ENCODE measurements at places on chromosomes 2 and 18.

- DNase-seq = no peak
Measured at GRCh38 chr2:3283206-3283605, 94.4 kb downstream of the EIPR1 start.

GRCh38 chr2:215138479-215138878, at the start of gene ABCA12:
TSS of gene ABCA12 (minus strand) at chr2:215138626. CDS start at chr2:215138208, 418 bp downstream.
- DNase-seq = peak; percentile 40

- no peak for DNase-seq
Measured at GRCh38 chr2:108594982-108595464, 60.8 kb downstream of the LIMS1 start.

DNA sequence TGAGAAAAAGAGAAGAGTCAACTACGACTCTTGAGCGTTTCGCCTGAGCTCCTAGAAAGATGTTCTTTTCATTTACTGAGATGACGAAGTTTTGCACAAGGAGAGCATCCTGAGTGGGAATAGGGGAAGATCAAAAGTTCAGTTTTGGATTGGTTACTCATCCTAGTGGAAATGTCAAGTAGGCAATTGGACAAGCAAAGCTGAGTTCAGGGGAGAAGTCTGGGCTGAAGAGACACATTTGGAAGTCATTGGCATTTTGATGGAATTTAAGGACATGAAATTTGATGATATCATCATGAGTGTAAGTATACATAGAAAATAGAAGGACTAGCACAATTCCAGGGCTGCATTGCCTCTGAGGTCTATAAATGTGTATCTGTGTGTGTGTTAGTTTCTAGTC, 416.6 kb downstream of the RAD51AP2 start:
- DNase-seq = no peak

DNA sequence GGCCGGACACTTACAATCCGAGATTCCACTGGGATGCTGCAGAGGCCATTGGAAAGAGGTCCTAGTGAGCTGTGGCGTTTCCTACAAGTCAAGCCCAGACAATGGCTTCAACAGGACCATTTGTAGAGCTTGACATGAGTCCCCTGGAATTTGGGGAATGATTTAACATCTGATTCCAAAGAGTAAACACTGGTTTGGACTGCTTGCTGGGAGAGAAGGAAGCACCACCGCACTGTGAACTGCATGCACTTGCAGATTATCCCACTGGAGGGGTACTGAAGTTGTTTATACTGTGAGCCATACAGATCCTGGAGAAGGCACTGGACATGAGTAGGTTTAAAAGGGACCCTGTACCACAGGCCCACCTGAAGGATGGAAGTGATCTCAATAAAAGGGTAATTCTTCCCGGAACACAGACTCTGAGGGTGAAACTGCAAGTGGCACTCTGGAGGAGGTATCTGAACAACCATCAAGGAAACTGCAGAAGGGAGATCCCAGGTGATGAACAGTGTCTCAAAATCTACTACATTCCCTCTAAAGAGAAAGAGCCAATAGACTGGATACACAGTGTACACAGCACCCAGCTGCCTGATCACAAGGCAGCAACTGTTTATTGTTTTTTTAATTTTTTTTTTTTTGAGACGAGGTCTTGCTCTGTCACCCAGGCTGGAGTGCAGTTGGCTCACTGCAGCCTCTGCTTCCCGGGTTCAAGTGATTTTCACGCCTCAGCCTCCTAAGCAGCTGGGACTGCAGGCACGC, 4.3 kb upstream of the RAB6C start:
- no peak for DNase-seq

- DNase-seq = peak; percentile 23
Measured at GRCh38 chr2:70673041-70673647, 94.9 kb downstream of the ADD2 start.

GRCh38 chr2:48428449-48428848, 101.5 kb upstream of the STON1 start:
- DNase-seq = no peak

DNA sequence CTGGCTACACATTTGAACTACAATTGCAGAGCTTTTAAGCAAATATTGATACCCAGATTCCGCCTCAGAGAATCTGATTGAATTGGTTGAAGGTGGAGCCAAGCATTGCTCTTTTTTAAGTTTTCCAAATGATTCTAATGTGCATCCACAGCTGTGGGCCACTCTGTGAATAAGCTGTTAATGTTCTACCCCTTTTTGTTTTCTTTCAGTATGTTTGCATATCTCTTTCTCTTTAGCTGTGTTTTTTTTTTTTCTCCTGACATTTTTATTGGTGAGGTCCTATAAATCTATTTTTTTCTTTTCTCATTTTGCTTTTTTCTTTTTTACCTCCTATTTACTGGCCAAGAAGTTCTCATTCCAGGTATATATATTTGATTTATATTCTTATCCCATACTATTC, 6.5 kb downstream of the SCN3A start:
- DNase-seq = no peak

DNA sequence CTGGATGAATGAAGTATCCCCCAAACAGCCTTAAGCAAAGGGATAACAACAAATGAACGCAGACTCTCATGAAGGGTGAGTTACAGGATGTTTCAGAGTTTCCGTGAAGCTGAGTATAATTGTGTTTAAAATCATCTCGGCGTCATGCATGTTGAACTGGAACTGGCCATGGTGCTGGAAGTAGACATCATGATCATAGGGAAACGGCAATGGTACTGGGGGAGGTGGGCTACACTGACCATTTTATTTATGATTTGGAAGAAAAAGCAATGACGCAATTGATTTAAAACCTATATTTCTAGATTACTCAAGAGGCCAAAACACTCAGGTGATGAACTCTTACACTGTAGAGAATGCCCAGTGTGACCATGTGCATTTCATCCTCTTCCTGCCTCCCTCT, 387.9 kb upstream of the MYT1L start:
- no peak for DNase-seq

- no peak for DNase-seq
Measured at GRCh38 chr2:54429811-54430551, 26.1 kb upstream of the SPTBN1 start.

- no peak for DNase-seq
Measured at GRCh38 chr2:41079011-41079410, 627.1 kb upstream of the SLC8A1 start.

- DNase-seq = no peak
Measured at GRCh38 chr2:62440281-62440946, 65.6 kb downstream of the TMEM17 start.

- DNase-seq = no peak
Measured at GRCh38 chr2:15830937-15831549, 109.3 kb upstream of the MYCN start.

DNA sequence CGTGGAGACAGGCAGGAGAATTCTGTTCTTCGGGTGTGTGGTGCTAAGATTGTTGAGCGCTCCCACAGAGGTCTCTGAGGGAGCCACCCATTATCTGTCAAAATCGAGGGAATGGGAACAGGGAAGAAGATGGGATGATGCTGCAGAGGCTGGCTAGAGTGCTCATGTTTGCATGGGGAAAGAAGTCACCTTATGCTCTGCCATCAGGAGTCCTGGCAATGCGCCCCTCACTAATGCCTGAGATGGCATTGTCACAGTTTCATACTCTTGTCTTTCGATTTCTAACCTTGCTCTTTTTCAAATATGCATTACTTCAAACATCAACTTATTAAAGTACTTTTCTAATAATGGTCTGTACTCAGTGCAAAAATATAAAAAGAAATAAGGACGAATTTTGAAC, 463.3 kb upstream of the CELF4 start:
- no peak for DNase-seq

DNA sequence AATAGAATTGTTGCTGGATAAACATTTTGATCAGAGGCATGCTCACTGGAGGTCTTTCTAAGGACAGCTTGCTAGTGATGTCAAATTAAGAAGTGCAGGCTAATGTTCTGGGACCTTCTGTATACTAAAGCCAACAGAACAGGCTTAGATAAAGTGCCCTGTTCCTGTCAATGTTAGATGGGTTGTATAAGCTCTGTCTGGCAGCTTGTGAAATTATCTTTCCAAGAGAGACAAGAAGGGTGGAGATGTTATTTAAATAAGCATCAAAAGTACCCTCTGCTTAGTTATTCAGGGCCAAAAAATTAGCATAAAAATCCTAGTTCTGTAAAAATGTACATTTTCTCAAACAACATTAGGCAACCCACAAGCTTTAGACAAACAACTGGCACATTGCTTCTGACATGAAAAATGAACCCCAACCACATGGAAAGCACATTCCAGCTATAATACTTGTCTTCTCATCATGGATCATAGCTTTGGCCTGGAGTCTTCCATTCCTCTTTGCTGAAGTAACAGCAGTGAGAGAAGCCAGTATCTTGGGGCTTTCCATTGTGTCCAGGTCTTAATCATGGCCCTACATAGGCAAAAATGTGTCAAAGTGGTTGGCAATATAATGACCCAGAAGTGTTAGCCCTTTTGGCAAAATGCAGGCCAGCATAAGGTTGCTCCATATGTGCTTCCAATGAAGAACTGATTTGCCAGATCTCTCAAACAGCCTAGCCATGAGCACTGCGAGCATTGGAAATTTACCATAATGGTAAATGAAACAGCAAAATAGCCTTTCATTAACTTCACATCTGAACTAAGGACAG, 478.1 kb upstream of the ZNF804A start:
- DNase-seq = no peak

DNA sequence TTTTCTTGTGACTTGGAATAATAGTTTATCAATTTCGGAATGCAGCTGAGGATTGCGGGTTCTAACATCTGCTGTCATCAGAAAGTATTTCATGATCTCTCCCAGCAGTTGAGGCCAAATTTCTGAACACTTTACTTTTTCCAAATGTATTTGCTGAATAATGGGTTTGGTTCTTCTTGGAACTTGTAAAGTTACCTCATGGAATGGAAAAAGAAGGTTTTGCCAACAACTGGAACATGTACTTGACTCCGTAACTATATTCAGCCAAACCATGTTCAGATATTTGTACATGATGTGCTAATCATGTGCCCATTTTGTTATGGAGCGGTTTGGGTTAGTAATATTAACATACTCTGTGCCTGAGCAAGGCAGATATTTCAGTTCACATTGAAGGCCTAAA, 119.6 kb downstream of the LCLAT1 start:
- DNase-seq = no peak

GRCh38 chr2:99808361-99809200, 318.8 kb upstream of the REV1 start:
- DNase-seq = peak; percentile 20

DNA sequence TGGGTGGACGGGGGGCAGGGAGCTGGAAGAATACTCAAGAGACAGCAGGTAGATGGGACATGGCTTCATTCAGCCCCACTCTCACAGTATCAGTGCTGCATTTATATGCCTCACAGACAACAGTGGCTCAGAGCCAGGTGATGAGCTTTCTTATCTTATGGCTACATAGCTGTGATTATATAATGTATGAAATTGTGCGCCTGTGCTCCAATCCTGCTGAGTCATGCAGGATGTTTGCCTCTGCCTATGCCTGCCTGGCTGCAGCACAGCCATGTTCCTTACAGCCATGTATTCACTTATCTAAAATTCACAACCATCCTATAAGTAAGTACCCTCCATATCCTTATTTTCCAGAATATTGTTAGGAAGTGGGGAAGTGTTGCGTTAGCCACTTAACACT, 37.7 kb upstream of the RNF103 start:
- peak; percentile 12 for DNase-seq

DNA sequence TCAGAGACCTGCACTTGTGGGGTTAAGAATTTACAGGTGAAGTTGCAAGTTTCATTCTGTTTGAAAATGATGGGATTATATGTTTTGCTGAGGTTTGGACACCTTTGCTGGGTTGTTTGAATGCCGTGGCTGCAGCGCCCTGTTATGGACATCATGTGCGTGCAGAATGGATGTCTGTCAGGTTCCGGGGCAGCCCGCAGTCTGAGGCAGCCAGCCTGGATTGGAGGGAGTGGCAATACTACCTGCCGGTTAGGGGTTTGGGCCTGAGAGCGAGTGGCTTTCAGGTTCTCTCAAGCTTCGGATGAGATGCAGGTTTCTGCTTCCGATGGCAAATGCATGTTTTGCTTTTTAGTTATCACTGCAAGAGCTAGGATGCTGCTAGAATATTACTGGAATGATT, 1.1 kb downstream of the CASP8 start:
- DNase-seq = no peak

GRCh38 chr2:209383212-209383611, 40.6 kb upstream of the MAP2 start:
- peak; percentile 40 for DNase-seq

DNA sequence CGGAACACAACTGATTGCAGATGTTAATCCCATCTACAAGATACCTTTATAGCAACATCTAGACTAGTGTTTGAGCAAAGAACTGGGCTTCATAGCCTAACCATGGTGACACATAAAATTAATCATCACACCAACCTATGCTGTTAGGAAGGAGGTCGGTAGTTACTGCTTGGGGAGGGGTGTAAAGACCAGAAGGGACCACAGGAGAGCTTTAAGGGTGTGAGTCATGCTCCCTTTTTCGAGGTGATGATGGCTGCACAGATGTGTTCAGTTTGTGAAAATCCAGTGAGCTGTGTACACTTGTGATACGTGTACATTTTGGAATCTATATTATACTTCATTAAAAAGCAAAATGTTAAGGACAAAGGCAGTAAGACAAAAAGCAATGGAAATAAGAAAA, 4.6 kb upstream of the SEH1L start:
- no peak for DNase-seq

DNA sequence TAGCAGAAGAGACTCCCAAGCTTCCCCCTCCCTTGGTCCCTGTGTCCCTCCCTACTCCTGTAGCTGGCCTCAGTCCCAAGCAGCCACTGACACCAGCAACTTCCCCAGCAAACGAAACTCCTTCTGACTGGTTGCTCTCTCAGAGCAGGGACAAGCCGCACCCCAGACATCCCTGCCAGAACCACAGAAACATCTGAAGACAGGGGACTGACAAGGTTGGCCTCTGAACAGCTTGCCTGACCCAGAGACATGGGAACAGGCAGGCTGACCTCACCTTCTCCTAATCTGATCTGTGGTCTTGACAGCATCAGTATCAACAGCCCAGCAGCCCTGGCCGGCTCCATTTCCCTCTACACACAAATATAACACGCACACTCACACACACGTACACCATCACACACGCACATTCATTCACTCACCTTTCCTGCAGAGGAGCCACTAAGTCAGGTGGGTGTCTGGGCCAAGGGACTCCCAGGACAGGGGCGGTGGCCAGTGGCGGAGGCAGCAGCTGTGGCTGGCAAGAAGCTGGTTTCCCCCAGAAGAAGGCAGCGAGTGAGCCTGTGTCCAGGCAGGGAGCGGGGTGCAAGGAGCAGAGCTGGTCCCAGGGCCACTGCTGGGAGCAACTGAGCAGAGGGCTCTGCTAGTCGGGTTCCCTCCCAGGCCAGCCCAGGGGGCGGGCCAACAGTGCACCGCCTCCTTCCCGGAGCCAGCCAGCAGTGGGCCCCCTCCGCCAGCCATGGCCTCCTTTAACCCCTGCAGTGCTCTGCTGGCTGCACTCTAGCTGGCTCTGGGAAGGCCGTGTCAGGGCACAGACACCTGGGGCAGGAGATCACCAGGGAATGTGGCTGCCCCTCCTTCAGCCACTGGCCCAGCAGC, 59.1 kb downstream of the TNS1 start:
- DNase-seq = peak; percentile 0

Measured in NCI-H69 (cell line).